Common myeloid progenitor, CD34-positive (primary cell): ENCODE measurements at places on chromosomes 11 and 22.

DNA sequence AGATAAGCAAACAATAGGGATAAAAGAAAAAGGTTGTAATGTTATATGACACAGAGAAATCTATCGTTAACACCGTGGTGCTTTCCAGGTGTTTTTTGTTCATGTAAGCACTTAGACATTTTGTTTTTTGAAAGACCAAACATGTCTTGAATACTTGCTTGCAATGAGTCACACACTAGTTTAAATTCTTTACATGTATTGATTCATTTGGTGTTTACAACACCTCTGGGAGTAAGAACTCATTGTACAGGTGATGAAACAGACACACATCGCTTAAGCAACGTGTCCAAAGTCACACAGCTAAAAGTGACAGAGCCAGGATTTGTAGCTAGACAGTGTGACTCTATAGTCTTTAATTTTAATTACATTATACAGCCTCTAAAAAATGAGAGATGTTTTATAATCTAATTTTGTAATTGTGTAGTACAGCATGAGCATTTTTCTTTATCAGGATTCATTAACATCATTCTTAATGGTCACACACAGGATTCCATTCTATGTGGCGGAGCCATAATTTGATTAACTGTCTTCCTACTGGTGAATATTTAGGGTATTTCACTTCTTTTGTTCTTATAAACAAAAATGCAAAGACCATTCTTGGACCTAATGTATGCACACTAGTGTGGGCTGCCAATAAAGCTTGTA is 148.8 kb downstream of the DBX1 start:
- no peak overlapping the region for H3K4me3 ChIP-seq
- no peaks in the 10 kb centered on the region for H3K27me3 ChIP-seq
- no peak for DNase-seq
- no peak overlapping the region for H3K27ac ChIP-seq

DNA sequence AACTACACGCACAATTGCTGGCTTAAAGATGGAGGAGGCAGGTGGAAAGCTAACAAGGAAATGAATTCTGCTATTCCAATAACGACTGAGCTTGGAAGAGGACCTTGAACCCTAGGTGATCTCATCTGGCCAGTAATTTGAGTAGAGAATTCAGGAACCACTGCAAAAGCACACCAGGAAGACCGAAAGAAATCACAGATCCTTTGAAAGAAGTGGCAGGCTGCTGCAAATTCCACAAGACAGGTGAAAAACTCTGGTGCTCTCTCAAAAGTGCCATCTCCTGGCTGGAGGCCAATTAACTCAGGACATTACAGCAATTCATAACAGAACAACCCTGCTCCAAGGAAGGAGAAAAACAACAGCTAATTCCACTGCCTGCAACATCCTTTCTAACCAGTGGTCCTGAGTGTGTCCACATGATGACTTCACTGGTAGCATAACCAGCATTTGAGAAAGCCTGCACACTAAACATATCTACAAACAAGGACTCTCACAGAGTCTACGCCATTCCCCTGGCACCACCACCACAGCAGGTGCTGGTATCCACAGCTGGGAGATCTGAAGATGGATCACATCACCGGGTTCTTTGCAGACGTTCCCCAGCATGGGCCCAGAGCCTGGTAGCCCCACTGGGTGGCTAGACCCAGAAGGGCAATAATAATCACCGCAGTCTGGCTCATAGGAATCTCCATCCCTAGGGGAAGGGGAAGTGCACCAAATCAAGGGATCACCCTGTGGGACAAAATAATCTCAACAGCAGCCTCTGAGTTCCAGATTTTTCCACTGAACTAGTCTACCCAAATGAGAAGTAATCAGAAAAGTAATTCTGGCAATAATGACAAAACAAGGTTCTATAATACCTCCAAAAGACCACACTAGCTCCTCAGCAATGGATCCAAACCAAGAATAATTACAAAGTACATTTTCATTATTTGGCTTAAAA is 44.9 kb upstream of the CLTCL1 start:
- H3K4me3 ChIP-seq = no peak overlapping the region
- DNase-seq = no peak
- no peak overlapping the region for H3K27ac ChIP-seq

DNA sequence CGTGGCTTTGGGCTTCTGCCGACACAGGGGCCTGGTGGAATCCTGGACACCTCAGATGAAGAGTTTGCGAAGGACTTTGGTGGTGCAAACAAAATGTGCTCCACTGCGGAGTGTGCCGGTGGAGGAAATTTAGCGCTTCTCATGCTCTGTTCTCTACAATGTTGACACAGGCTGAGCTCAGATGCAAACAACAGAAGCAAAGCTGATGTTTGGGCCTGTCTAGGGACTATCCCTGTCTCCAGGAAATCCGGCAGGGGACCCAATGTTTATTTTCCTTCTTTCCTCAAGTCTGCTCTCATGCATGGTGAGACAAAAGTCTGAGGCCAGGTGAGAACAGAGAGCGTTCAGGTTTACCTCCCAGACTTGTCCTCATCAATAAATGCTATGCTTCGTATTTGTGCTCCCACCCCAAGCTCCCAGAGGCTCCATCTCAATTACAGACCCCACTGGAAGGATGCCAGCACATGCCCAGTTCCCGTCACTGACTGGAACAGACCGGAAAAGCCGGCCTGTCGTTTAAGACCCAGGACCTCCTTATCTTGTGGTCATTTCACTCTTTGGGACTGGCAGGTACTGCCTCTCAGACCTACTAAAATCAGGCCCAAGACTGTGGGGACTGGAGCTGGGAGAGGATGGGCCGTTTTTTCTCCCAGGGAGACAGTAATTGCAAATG is 105.7 kb upstream of the B3GAT1 start:
- no peak for DNase-seq
- H3K36me3 ChIP-seq = no peaks in the 10 kb centered on the region
- no peak overlapping the region for H3K4me3 ChIP-seq
- peaks cover 6% of the 10 kb centered on the region for H3K27me3 ChIP-seq

- H3K27me3 ChIP-seq = no peaks in the 10 kb centered on the region
- H3K36me3 ChIP-seq = no peaks in the 10 kb centered on the region
- H3K4me1 ChIP-seq = no peaks in the 10 kb centered on the region
- no peak overlapping the region for H3K4me3 ChIP-seq
- DNase-seq = no peak
- H3K27ac ChIP-seq = no peak overlapping the region
Measured at GRCh38 chr11:105164208-105164607, 24.6 kb upstream of the CARD18 start.

- peaks cover 10% of the 10 kb centered on the region for H3K27me3 ChIP-seq
- H3K4me3 ChIP-seq = no peak overlapping the region
- H3K36me3 ChIP-seq = no peaks in the 10 kb centered on the region
- H3K27ac ChIP-seq = no peak overlapping the region
- no peaks in the 10 kb centered on the region for H3K4me1 ChIP-seq
Measured at GRCh38 chr11:111312076-111312475, 13.7 kb downstream of the POU2AF3 start.

GRCh38 chr22:42961810-42962209 is 53.1 kb downstream of the PACSIN2 start:
- H3K36me3 ChIP-seq = peaks cover 2% of the 10 kb centered on the region
- DNase-seq = no peak
- H3K27ac ChIP-seq = peak overlapping the region; percentile 20
- H3K4me1 ChIP-seq = peaks cover 42% of the 10 kb centered on the region
- H3K4me3 ChIP-seq = no peak overlapping the region
- no peaks in the 10 kb centered on the region for H3K27me3 ChIP-seq

GRCh38 chr22:45418056-45418769 is 4.7 kb downstream of the RIBC2 start:
- no peak for DNase-seq
- no peak overlapping the region for H3K4me3 ChIP-seq
- peaks cover 6% of the 10 kb centered on the region for H3K36me3 ChIP-seq
- H3K27ac ChIP-seq = no peak overlapping the region

DNA sequence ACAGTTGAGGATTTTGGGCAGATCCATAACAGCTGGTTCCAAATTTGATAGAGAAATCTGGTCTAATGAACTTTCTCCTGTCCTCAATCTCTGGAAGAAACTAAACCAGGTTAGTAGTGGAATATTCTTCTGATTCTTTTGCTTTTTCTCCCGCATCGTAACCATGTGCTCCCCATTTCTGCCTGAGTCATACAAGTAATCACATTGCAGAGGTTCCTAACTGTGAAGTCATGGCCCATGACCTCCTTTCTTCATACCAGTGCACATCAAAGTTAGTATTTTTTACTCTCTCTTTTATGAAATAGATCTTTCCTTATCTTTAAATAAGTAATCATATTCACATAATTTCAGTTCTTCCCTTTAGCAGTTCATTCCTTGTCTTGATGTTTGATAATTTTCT is 249.0 kb downstream of the DYNC2H1 start:
- no peaks in the 10 kb centered on the region for H3K4me1 ChIP-seq
- H3K36me3 ChIP-seq = no peaks in the 10 kb centered on the region
- no peak for DNase-seq
- no peak overlapping the region for H3K27ac ChIP-seq
- no peaks in the 10 kb centered on the region for H3K27me3 ChIP-seq
- no peak overlapping the region for H3K4me3 ChIP-seq
